Astrocyte (in vitro differentiated cells and primary cell): ENCODE measurements at places on chromosomes 6 and 20.

- H3K27ac ChIP-seq, result no peak overlapping the region
- no peaks in the 10 kb centered on the region for H3K27me3 ChIP-seq
- H3K4me3 ChIP-seq, result no peak overlapping the region
- no peaks in the 10 kb centered on the region for H3K4me1 ChIP-seq
- DNase-seq, result no peak
- H3K36me3 ChIP-seq, result no peaks in the 10 kb centered on the region
Observed at GRCh38 chr6:113289166-113289565, 568.0 kb upstream of the MARCKS start.

GRCh38 chr20:50027611-50028105, 44.9 kb downstream of the SNAI1 start:
- no peaks in the 10 kb centered on the region for H3K36me3 ChIP-seq
- no peak overlapping the region for H3K4me3 ChIP-seq
- H3K4me1 ChIP-seq, result peaks cover 37% of the 10 kb centered on the region
- H3K27me3 ChIP-seq, result no peaks in the 10 kb centered on the region

- no peaks in the 10 kb centered on the region for H3K36me3 ChIP-seq
- H3K4me3 ChIP-seq, result no peak overlapping the region
- no peaks in the 10 kb centered on the region for H3K4me1 ChIP-seq
- H3K27ac ChIP-seq, result no peak overlapping the region
- H3K27me3 ChIP-seq, result no peaks in the 10 kb centered on the region
- DNase-seq, result no peak
Observed at GRCh38 chr6:79250107-79250514, 15.6 kb upstream of the HMGN3 start.

GRCh38 chr6:22062807-22063408, 233.9 kb downstream of the PRL start:
- no peaks in the 10 kb centered on the region for H3K27me3 ChIP-seq
- no peak overlapping the region for H3K4me3 ChIP-seq
- H3K4me1 ChIP-seq, result no peaks in the 10 kb centered on the region
- no peak for DNase-seq
- no peaks in the 10 kb centered on the region for H3K36me3 ChIP-seq
- no peak overlapping the region for H3K27ac ChIP-seq

DNA sequence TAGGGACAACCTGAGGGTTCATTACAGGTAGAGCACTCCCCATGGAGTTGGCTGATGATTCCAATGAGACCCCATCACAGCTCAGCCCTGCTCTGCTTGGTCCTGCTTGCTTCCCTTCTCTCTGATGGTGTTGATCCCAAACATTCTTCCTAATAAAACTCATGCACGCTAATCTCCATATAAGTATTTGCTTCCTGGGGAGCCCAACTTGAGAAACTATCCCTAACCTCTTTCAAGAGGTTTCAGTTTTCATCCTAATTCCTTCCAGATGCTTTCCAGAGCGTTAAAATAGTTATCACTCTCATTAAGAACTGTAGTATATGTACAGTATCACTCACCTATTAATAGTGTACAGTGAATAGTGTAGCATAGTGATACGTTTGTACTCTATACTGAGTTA, 68.1 kb downstream of the EPHA7 start:
- no peaks in the 10 kb centered on the region for H3K36me3 ChIP-seq
- no peak for DNase-seq
- H3K27me3 ChIP-seq, result no peaks in the 10 kb centered on the region
- no peaks in the 10 kb centered on the region for H3K4me1 ChIP-seq
- no peak overlapping the region for H3K27ac ChIP-seq

DNA sequence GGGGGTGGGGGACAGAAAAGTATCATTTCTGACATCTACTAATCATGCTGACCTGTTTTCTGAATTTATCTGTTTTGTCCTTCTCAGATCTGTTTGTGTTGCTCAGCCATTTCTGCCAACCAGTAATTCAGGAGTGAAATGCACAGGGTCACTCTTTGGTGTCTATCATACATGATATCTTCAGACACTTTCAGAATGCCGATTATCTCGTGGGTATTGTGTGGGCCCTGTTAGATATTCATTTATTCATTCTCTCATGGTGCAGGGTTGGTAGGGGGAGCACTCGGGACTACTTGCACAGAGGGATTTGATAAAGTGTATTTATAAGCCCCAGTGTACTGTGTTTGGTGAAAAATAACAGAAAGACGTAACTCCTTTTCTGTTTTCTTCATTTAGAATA, 101.2 kb upstream of the CITED2 start:
- DNase-seq, result no peak
- H3K4me3 ChIP-seq, result no peak overlapping the region
- H3K36me3 ChIP-seq, result no peaks in the 10 kb centered on the region
- H3K27me3 ChIP-seq, result no peaks in the 10 kb centered on the region
- H3K27ac ChIP-seq, result no peak overlapping the region

DNA sequence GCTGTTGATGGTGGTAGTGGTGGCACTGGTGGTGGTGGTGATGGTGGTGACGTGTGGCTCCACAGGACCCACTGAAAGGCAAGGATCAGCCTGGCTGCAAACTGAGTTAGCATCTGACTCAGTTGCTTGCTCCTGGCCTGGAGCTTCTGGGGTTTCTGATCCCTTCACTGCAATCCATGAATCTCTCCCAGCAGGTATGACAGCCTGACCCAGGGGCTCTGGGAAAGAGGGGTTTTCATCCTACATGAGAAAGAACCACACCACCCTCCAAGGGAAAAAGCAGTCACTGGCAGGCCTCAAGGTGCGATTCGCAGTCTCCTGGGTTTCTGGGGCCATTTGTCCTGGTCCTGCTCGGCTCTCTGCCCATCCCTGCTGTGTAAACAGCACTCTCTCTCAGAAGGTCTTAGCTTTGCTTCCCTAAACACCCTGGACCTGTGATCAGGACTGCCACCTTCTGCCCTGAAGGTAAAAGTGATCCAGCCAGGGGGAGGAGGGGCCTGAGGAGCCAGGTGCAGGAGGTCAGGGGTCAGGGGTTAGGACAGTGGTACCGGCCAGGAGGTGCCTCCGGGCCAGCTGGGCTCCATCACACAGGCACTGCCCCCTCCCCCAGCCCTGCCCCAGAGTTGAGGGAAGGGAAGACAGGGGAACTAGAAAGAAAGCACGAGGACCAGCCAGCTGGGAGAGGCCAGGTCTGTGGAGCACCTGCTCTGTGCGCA, 152.0 kb downstream of the BMP7 start:
- H3K36me3 ChIP-seq, result no peaks in the 10 kb centered on the region
- peaks cover 2% of the 10 kb centered on the region for H3K27me3 ChIP-seq
- H3K27ac ChIP-seq, result no peak overlapping the region
- no peak overlapping the region for H3K4me3 ChIP-seq

- no peaks in the 10 kb centered on the region for H3K36me3 ChIP-seq
- H3K27me3 ChIP-seq, result peaks cover 3% of the 10 kb centered on the region
- H3K4me3 ChIP-seq, result no peak overlapping the region
- no peak overlapping the region for H3K27ac ChIP-seq
- no peaks in the 10 kb centered on the region for H3K4me1 ChIP-seq
- DNase-seq, result no peak
Observed at GRCh38 chr6:28506807-28507475, 8.7 kb downstream of the GPX6 start.

DNA sequence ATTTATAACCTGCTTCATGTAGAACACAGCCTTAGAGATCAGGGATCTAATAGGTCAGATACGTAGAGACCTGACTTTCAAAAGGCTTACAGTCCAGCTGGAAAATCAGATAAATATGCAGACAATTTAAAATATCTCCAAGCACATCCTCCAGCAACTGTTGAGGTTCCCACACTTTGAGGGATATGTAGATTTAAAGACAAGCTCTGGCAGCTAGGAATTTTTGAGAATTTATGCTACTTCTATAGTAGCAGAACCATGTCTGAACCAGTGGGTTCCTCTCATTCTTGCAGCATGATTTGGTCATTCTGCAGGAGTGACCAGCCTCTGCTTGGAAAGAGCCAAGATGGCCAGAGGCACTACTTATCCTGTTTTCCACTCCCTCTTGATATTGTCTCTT, 60.5 kb downstream of the CYB5R4 start:
- no peaks in the 10 kb centered on the region for H3K27me3 ChIP-seq
- no peak overlapping the region for H3K27ac ChIP-seq
- H3K4me3 ChIP-seq, result no peak overlapping the region

DNA sequence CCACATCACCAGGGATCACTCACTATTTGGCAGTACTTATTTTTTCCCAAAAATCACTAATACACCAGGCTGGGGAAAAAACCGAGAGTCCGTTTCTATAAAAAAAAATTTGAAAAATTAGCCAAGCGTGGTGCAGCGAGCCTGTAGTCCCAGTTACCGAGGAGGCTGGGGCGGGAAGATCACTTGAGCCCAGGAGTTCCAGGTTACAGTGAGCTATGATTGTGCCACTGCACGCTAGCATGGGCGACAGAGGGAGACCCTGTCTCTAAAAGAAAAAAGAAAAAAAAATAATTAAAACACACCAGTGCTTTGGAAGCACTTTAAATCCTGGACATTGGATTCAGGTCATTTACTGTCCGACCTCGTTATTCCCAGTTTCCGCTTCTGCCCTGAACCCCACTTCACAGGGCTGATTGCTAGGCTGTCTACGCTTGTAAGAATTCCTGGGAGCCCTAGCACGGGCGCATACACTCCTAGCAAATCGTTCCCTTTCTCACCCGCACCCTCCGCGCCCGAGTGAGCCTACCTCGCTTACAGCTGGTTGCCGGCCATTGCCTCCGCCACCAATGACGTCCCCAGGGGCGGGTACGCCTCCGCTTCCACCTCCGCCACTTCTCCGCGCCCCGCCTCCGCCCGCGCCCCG, at the start of gene TPMT:
Gene TPMT (minus strand): TSS at position 571 of the 643 bp plus-strand sequence. CDS start 5,950 bp downstream, outside the sequence.
- peaks cover 23% of the 10 kb centered on the region for H3K4me1 ChIP-seq
- H3K27ac ChIP-seq, result peak within 1 kb of the TSS; percentile 89
- H3K4me3 ChIP-seq, result peak within 1 kb of the TSS; percentile 97
- DNase-seq, result no peak

- no peak overlapping the region for H3K4me3 ChIP-seq
- H3K27me3 ChIP-seq, result no peaks in the 10 kb centered on the region
- no peak overlapping the region for H3K27ac ChIP-seq
- DNase-seq, result no peak
- no peaks in the 10 kb centered on the region for H3K4me1 ChIP-seq
- no peaks in the 10 kb centered on the region for H3K36me3 ChIP-seq
Observed at GRCh38 chr6:64081453-64081852, 445.9 kb downstream of the PHF3 start.

DNA sequence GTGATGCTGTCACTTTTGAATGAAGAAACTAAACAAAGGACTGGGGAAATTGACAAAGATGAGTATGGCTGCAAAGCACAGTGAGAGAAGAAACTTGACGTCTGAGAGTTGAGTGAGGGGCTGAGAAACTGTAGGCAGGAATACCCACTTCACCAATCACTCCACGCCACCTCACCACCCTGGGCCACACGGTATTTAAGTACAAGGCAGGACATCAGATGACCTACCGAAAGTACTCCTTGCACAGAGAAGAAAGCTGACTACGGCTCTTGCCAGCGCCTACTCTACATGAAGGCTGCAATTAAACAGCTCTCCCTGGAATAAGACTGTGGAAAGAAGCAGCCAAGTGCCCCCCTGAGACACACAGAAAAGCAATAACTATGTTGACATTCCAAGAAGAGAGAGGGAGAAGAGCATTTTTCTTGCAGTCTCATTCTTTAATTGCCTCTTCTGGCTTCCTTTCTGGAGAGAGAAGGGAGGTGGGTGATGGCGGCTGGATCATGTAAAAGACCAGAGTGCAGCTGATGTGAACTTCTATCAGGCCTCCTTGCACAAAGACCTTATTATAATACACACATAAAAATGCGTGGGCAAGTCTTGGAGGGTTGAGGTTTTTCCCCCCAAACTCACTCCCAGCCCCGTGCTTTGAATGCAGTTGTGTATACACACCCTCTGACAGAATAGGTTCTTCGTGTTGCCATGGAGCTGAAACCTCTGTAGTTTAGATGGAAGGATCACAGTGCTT, 44.6 kb downstream of the HIVEP2 start:
- DNase-seq, result peak; percentile 43
- no peak overlapping the region for H3K4me3 ChIP-seq

- no peak overlapping the region for H3K4me3 ChIP-seq
- H3K27ac ChIP-seq, result peak overlapping the region; percentile 99
- no peaks in the 10 kb centered on the region for H3K27me3 ChIP-seq
- no peaks in the 10 kb centered on the region for H3K36me3 ChIP-seq
- H3K4me1 ChIP-seq, result peaks cover 43% of the 10 kb centered on the region
Observed at GRCh38 chr6:45658400-45658799, 280.7 kb upstream of the SUPT3H start.

DNA sequence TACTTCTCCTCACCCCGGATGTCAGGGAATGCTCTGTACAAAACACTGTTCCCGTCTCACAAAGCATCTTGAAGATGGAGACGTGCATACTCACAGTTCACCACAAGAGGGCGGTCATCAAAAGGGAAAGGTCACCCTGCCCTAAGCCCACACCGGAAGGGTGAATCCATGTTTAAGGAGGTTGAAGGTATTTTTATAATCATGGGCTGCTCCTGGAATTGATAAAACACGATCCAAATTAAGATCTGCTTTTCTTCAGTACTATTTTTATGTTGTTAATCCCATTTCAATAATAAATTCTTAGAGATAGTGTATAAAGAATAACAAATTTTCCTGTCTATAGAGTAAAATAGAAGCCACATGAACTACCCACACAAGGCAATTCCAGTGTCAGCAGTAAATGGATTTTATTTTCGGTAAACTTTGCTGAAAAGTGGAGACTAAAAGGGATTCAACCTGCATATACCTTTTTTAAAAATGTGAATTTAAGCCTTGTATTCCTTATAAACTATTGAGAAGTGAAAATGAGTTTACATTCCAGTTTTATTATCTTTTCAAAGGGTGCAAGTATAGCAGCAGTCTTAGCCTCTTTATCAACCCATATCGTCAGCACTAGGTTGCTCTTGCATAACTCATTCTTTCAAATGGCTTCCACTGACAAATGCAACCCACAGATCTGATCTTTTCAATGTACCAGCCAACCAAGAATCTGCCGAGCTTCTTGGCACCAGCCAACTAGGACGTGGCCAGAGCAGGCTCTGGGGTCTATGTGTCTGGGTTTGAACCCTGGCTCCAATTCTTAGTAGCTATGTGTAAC, 79.7 kb upstream of the MBOAT1 start:
- no peak overlapping the region for H3K4me3 ChIP-seq
- DNase-seq, result peak; percentile 53
- no peaks in the 10 kb centered on the region for H3K27me3 ChIP-seq
- no peaks in the 10 kb centered on the region for H3K4me1 ChIP-seq
- H3K27ac ChIP-seq, result no peak overlapping the region
- H3K36me3 ChIP-seq, result no peaks in the 10 kb centered on the region

GRCh38 chr20:61608275-61609085, 356.4 kb downstream of the CDH4 start:
- DNase-seq, result peak; percentile 24
- H3K4me3 ChIP-seq, result no peak overlapping the region
- H3K27me3 ChIP-seq, result no peaks in the 10 kb centered on the region
